ENCODE measurements at places on chromosomes 6 and 20.

GRCh38 chr6:52333840-52334200, 28.1 kb upstream of the PAQR8 start:
- no peak for DNase-seq

GRCh38 chr6:18395856-18396197, 8.7 kb downstream of the RNF144B start:
- DNase-seq = no peak

GRCh38 chr6:160810238-160810637, 108.2 kb downstream of the PLG start:
- DNase-seq = no peak

- no peak for DNase-seq
These were observed 43.0 kb downstream of the PYGB start for GRCh38 chr20:25290646-25291431.

DNA sequence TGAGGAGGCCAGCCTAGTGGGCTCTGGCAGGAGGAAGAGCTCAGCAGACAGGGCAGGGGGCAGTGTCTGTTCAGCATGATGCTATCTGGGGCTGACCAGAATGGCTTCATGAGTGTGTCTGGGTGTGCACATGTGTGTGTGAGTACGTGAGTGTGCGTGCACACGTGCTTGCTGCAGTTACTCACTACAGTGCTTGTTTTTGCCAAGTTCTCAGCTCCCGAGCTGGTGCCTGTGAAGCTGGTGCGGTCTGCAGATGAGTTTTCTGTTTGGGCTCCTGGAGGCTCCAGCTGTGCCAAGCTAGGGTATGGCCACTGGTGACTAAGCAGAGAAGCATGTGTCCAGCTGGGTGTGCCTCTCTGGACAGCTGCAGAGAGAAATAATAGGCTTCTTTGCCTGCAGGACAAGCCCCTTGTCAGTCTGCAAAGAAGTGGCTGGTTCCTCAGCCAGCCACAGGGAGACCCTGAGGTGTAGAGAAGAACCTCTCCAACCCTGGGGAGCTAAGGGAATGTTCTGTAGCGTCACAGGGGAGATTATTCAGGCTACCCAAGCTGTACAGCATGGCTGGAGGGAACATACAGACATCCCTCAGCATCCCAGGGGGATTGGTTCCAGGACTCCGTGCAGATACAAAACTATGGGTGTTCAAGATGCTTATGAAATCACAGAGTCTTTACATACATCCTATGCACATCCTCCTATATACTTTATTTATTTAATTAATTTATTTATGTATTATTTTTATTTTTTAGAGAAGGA, 40.2 kb upstream of the FAM50B start:
- peak; percentile 42 for DNase-seq

- no peak for DNase-seq
These were observed 10.8 kb upstream of the TBCC start for GRCh38 chr6:42756722-42757121.

GRCh38 chr6:16602035-16602434, 159.2 kb downstream of the ATXN1 start:
- no peak for DNase-seq
